Muscle of back (tissue), 13 donors: ENCODE measurements at places on chromosomes 12 and 14. TPM values are rescaled to one million over a fixed set of nuclear protein-coding genes. Genes with fewer than 3 reads are reported as not detected.

- no peak for DNase-seq
These were observed 213.4 kb downstream of the VRK1 start for GRCh38 chr14:97010491-97011160.

GRCh38 chr14:76742966-76743365 lies 18.3 kb upstream of the VASH1 start:
- no peak for DNase-seq

Gene RTRAF
- 252 TPM for polyA plus RNA-seq

Gene IL23A
- 0.27 TPM for polyA plus RNA-seq

GRCh38 chr12:93950311-93950710 lies 198.1 kb upstream of the PLXNC1 start:
- no peak for DNase-seq

DNA sequence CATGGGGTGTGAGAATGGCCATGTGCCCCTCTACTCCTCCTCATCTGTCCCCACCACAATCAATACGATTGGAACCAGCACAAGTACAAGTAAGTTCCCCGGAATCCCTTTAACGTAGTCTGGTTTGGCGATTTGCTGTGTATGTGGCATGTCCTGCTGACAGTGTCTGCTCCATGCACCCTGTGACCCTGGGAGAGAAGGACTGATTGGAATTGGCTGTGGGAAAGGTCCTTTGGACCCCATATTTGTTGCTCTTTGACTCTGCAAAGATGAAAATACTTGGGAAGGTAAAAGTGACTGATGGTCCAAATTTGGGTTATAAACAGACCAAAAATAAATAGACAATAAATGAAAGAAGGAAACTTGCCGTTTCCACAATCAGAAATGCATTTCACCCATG lies 135.6 kb downstream of the SAMD4A start:
- DNase-seq = no peak
